Colonic mucosa (tissue), 4 donors: ENCODE measurements at places on chromosomes 7 and 10.

GRCh38 chr10:94172332-94172731 lies 178.6 kb downstream of the PLCE1 start:
- DNase-seq, result no peak

DNA sequence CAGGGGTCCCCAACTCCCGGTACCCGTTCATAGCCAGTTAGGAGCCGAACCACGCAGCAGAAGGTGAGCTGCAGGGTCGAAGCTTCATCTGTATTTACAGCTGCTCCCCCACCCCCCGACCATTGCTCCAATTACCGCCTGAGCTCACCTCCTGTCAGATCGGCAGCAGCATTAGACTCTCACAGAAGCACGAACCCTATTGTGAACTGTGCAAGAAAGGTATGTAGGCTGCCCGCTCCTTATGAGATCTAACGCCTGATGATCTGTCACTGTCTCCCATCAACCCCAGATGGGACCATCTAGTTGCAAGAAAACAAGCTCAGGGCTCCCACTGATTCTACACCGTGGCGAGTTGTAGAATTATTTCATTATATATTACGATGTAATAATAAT lies 14.6 kb upstream of the AZGP1 start:
- no peak for DNase-seq

DNA sequence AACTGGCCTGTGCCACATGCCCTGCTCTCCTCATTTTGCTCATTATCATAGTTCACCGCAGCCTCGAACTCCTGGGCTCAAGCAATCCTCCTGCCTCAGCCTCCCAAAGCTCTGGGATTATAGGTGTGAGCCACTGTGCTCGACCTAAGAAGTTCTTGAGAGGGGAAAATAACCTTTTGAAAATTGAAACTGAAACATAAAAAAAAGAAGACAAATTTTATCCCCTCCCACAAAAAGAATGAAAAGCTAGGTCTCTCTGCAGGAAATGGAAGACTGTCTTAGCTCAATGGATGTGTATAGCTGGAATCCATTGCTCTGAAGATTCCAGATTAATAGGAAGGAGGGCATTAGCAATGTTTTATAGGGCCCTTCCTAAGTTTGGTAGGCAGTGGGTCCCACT lies 2.0 kb upstream of the EXOC6 start:
- no peak for DNase-seq

- DNase-seq, result no peak
These were observed 758.6 kb downstream of the AUTS2 start for GRCh38 chr7:70356787-70357328.

GRCh38 chr10:131436458-131436857 lies 124.9 kb upstream of the TCERG1L start:
- no peak for DNase-seq

- DNase-seq, result no peak
These were observed 6.5 kb upstream of the TSPAN13 start for GRCh38 chr7:16747102-16747501.

DNA sequence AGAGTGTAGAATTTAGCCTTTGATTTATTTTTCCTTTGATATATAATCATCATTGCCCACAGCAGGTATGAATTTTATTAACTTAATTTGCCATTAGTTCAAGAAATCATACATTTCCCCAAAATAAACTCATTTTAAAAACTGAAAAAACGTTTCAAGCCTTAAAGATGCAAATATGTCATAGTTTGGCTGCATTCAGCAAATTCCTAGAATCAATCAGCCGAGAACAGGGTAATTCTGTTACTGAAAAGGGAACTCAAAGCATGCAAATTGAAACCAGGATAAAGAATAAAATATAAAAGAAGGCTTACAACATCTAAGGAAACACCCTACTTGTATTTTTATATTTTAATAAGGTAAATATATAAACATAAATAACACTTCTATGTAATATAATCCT lies 233.8 kb upstream of the PRKCQ start:
- DNase-seq, result no peak

- peak; percentile 70 for DNase-seq
These were observed 6.1 kb downstream of the DENND11 start for GRCh38 chr7:141695803-141696289.

- DNase-seq, result no peak
These were observed 22.4 kb upstream of the LRRC17 start for GRCh38 chr7:102890292-102890970.

- DNase-seq, result no peak
These were observed 106.2 kb downstream of the ZMYND11 start for GRCh38 chr10:241451-241850.

DNA sequence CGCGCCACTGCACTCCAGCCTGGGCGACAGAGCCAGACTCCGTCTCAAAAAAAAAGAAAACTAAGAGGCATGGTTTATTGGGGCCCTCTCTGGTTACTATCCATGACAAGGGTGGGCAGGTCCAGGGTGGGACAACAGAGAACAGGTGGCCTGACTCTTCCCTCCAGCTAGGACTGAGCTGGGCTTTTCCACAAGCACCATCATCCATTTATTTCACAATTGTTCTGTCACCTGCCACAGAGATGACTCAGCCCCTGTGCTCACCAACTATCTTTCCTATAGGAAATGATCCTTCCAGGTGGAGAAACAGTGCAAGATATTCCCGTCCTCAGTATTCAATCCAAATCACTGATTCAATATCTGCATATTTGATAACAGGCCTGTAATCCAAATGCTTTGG lies 44.9 kb upstream of the MYL10 start:
- no peak for DNase-seq

- peak; percentile 50 for DNase-seq
These were observed 75.1 kb downstream of the MAD1L1 start for GRCh38 chr7:2157473-2158279.

DNA sequence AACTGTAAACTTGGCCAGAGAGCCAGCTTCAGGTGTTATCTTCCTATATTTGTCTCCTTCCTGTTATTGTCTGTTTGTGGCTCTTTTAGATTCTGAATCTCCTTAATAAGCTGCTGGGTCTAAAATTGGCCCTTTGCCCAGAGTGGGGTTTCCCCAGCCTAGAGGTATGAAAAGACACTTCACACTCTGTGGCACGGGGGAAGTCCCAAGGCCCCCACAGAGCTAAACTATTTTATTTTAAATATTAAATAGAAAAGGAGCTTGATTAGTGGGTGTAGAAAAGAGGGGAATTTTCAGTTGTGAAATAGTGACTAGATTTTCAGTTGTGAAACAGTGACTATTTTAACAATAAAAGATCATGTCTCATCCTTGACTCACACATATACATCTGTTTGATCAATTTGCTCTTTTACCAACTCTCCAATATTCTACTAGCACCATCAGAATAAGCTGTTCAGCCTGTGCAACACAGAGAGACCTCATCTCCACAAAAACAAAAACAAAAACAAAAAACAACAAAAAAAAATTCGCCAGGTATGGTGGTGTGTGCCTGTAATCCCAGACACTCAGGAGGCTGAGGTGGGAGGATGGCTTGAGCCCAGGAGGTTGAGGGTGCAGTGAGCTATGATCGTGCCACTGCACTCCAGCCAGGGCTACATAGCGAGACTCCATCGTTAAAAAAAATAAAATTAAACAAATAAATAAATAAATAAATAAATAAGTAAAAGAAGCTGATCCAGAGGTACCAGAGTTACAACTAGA lies 24.9 kb upstream of the ADO start:
- DNase-seq, result peak; percentile 27

DNA sequence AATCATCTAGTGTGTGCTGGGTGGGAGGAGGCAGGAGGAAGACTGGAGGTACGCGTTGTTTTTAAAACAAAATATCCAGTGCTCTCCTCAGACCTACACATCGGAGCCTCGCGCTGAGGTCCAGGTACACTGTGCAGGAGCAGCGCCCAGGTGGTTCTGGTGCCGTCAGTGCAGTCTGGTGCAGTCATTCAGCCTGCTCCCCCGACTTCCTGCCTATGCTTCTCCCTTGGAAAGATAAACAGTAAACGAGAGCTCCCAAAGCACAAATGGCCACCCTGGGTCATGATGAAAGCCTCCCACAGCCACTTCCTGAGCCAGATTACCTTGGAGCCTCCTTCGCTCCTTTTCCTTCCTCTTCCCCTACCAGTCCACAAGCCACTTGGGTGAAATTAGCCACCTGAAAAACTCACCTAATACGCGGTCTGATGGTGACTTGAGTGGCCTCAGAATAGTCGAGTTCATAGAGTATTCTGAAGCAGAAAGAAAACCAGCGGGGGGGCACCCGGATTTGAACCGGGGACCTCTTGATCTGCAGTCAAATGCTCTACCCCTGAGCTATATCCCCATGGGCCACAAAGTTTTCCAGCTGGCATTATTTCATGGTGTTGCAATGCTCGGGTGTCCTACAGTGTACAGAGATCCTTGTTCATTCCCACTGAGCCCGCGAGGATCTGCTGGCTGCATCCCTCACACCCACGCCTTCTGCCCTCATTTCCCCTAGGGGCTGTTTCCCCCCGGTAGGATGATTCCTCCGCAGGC lies 82.5 kb downstream of the ZNF467 start:
- peak; percentile 29 for DNase-seq

DNA sequence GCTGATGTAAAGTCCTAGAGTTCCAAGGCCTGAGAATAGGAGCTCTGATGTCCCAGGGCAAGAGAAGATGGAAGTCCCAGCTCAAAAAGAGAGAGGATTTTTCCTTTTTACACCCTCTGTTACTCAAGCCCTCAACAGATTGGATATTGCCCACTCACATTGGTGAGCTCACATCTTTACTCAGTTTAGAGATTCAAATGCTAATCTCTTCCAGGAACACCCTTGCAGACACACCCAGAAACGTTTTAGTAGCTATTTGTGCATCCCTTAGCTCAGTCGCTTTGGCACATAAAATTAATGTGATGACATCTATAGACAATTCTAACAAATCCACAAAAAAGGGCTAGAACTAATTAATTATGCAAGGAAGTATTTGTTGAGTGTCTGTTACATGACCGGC lies 27.1 kb downstream of the ARMC3 start:
- no peak for DNase-seq

GRCh38 chr7:105046414-105046813 lies 32.4 kb downstream of the KMT2E start:
- no peak for DNase-seq

DNA sequence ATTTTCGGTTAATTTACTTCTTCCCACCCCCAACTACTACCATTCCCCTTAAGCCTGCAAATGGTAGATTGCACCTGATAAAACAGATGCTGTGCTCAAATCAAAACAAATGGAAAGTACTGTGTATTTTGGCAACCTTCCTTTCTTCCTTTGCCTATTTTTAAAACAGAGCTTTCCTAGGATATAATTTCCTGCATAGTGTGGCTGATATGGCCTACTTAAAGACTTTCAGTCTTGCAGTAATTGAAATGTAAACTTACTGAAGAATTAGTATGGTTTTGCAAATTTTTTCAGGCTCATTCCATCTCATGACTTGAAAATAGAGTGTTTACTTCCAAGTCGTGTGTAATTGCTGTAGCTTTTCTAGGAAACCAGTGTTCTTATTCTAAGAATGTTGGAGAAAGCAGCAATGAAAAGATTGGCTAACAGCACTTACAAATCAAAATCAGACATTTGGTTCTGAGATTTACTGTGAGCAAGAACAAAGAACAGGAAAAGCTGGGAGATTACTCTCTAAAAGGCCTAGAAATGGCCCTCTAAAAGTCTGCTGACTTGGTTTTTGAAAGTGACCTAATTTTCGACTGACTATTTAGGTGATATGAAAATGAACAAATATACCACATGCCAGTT lies 52.0 kb downstream of the REEP3 start:
- no peak for DNase-seq

- no peak for DNase-seq
These were observed 446.0 kb upstream of the PODXL start for GRCh38 chr7:132002343-132002968.

DNA sequence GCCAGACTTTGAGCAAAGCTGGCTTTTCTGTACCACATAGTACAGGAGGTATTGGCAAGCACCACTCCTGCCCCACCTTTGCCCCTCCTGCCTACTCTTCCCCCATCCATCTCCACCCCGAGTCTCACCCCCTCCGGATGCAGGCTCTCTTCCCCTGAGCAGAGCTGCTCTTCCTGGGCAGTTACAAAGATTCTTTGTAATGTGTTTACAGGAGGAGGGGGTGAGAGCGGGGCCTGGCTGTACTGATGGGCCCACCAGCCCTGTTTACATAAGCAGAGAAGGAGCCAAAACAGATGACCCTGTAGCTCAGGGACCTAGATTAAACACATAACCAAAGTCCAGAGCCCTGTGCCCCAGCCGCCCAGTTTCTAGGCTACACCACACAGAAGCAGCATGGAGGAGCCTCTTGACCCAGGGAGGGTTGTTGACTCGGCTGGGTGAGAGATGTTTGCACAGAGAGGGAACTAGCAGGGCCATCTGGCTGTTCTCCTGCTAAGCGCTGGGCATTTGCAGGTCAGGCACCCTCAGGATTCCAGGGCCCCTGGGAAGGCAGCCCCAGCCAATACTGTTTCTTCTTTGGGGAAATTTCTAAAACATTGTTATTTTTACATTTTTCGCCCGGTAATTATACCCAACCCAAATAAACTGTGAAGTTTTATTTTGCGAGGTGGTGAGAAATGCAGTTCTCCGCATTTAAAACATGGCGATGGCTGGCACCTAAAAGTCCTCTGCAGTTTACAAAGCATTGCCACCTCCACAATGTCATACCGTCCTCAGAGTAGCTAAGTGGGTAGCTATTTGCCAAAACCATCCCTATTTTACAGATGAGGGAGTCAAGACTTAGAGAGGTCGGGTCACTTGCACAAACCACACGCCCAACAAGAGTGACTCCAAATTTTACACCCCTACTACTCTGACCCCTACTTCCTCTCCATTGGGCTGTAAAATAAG lies 11.4 kb upstream of the ZKSCAN1 start:
- peak; percentile 84 for DNase-seq

DNA sequence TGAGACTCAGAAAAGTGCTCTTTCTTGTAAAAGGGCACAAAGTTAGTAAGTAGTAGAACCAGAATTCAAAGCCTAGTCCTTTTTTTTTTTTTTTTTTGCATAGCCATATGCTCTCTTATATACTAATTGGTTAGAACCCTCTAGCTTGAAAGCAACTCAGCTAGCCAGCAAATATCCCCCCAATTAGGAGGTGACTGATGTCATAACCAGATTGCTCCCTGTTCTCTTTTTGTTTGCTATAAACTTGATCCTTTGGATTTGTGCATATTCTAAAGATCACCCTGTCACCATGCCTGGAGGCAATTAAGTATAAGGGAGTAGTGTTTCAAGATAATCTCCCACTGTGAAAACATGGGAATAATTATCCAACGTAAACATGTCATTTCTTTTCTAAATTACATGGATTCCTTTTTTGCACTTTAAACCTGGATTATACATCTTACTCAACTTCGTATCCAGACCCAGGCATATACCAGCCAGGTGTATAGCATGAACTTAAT lies 963.4 kb downstream of the CNTNAP2 start:
- no peak for DNase-seq

- DNase-seq, result no peak
These were observed 54.4 kb downstream of the SEMA3A start for GRCh38 chr7:84139986-84140729.

- DNase-seq, result peak; percentile 56
These were observed 12.1 kb upstream of the MCU start for GRCh38 chr10:72679838-72680241.

GRCh38 chr7:127974446-127975035 lies 56.7 kb downstream of the LRRC4 start:
- DNase-seq, result no peak

- no peak for DNase-seq
These were observed 65.3 kb upstream of the DKK1 start for GRCh38 chr10:52248697-52249306.
